ENCODE measurements at places on chromosomes 1 and 21.
A peak's percentile ranks its signal among the peaks of the same experiment; 100 is the strongest.

- peak; percentile 12 for DNase-seq
Measured at GRCh38 chr1:20376880-20377494, 86.3 kb downstream of the VWA5B1 start.

DNA sequence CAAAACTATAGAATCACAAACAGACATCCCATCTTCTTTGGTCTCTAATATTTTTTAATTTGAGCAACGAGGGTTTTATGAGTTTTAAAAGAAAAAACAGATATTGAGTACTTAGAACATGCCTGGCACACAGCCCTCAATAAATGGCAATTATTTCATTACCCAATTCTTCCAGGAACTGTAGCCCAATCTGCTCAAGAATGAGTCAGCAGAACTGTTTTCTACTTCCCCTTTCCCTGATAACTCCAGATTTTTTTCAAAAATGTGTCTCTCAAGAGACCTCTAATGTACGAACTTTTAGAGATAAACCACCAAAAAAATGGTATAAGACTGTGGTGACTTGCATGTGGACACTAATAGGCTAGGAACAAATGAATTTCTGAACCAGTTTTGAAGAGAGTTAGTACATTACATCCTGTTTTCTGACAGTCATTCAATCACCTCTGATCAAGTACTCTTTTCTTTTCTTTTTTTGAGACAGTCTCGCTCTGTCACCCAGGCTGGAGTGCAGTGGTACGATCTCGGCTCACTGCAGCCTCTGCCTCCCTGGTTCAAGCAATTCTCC is 11.5 kb downstream of the ABL2 start:
- no peak for DNase-seq

- DNase-seq, result no peak
Measured at GRCh38 chr1:114340892-114341291, 170.1 kb downstream of the TRIM33 start.

GRCh38 chr1:27931184-27931583 is 3.6 kb upstream of the SMPDL3B start:
- no peak for DNase-seq

- no peak for DNase-seq
Measured at GRCh38 chr1:62237361-62237760, 42.7 kb downstream of the L1TD1 start.

DNA sequence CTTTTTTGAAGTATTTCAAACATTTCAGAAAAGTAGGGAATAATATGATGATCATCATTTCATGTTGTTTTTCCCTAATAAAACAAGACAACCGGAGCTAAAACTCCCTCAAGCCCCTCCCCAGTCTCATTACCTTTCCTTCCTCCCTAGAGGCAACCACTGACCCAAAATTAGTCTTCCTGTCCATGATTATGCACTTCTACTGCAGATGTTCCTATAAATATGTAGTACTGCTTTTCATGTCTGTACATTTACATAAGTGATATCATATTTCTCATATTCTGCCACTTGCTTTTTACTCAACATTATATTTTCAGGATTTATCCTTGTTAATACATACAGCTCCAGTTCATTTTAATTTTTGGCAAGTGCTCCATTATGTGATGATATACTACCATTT is 58.7 kb upstream of the GOLT1A start:
- DNase-seq, result no peak

DNA sequence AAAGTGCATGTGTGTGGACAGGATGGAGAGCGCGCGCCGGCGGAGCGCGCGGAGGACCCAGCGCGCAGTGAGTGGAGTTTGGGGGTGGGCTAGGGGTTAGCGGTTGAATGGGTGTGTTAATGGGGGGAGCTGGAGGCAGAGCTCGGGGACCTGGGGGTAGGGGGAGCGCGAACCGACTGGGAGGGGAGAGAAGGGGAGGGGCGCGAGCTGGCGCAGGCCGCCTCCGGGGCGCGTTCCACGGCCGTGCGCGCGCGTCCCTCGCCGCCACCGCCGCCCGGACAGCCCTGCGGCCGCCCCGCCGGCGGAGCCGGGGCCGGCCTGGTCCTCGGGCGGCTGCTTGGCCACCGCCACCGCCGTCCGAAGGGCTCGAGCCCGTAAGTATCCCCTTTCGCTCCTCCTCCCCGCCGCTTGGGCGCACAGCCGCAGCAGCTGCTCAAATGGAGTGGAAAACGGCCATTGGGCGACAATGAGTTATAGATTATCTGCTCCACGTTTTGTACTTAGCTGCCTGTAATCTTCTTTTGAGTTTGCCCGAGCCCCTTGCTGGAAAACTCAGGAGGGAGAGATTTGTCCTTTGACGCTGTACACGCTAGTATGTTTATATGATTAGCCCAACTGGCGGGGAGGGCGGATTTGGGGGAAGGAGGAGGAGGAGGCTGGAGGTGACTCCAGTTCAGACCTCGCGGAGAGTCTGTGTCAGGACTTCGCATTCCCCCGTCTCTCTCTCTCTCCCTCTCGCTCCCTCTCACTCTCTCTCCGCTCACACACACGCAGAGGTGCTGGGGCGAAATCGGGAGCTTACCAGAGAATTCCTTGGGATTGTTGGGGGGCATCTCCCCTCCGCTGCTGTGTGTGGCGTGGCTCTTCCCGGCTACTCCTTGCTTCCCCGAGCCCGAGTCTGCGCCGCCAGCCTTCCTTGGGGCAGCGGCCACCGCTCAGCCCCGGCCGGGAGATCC is at the start of gene ADGRL2:
Gene ADGRL2 (plus strand): TSS at position 240 of the 956 bp plus-strand sequence. CDS start 36,051 bp downstream, outside the sequence.
- DNase-seq, result no peak

GRCh38 chr1:112807117-112807516 is 92.0 kb upstream of the PPM1J start:
- no peak for DNase-seq

GRCh38 chr1:209850342-209850979 is 22.7 kb downstream of the UTP25 start:
- no peak for DNase-seq

DNA sequence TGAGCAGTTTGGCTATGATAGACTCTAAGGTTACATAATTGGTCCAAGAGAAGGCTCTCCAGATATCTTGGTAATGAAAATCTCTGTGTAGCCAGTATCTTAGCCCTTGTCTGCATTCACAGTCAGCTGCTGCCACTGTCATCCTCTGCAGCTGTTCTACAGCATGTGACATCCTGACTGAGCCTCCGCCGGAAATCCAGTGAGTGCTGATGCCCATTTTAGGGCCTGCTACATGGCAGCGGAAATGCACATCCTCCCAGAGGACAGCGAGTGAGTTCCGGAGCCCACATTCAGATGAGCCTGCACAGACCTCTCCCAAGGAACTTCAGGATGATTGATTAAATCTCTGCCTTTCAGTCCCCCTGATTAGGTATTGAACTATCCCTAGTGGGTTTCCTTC is 237.1 kb downstream of the HHIPL2 start:
- no peak for DNase-seq
